ENCODE measurements at places on chromosomes 11 and 22. TPM values are rescaled to one million over a fixed set of nuclear protein-coding genes. Genes with fewer than 3 reads are reported as not detected.

MYEOV gene
- total RNA-seq, result not detected

DNA sequence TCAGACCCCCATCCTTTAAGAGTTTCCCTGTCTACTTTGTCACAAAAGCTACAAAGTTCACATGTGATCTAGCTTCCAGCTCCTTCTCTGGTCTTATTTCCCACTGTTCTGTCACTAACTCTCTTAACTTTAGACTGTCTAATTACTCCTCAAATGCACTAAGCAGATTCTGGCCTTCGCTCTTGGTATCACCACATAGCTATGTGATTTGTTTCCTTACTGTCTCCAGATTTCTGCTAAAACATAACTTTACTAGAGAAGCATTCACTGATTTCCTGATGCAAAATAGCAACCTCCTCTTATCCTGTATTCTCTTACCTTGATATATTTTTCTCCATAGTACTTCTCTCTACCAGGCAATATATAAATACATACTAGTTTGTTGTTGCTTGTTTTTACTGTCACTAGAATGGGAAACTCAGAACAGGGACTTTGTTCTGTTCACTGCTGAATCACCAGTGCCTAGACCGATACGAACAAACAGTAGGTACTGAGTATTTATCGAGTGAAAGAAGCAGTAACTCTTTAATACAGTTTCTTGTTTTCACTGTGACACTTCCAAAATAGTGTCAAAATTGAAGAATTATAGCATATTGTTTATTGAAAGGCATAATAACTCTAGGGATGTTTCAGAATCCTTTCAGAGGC, 205.6 kb downstream of the DDX10 start:
- no peaks in the 10 kb centered on the region for H3K36me3 ChIP-seq
- no peak for DNase-seq
- H3K27ac ChIP-seq, result peak overlapping the region; percentile 50
- no peaks in the 10 kb centered on the region for H3K4me1 ChIP-seq

DNA sequence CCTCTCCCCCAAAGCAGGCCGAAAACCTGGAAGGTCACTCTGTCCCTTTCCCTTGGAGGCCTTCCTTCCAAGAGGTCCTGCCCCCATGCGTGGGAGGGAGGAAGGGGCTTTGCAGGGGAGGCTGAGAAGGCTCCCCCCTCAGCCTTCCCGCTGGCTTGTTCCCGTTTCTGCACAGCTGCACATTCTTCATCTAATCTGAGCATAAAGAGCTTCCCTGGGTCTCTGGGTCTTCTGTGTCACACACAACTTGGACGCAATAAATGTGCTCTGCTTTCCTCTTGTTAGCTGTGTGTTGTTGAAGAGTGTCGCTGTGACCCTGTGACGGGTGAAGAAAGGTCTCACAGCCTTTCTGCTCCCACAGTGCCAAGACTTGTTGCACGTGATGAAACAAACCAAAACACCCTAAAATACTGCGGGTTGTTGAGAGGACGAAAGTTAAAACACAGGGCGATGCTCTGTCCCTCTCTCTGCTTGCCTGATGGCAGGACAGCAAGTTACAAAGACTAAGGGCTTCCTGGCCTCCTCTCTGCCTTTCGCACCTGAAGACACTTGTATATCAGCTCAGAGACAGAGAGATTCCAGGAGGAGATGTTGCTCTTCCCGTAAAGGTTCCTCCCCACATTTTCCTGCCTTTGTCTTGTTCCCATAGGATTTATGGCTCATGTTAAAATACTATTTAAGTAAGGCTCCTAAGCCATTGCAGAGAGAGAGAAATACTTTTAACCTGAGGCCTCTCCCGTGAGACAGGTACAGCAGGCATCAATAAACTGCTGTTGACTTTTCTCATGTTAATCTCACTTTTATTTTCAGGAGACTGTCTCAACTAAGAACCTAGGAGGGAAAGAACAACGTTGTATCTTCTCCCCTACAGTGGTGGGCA, 15.4 kb upstream of the IFITM3 start:
- peak overlapping the region; percentile 83 for H3K27ac ChIP-seq
- no peak overlapping the region for H3K4me3 ChIP-seq
- no peaks in the 10 kb centered on the region for H3K27me3 ChIP-seq
- no peaks in the 10 kb centered on the region for H3K36me3 ChIP-seq

GRCh38 chr22:24185001-24185500, 3.8 kb downstream of the SUSD2 start:
- no peaks in the 10 kb centered on the region for H3K4me1 ChIP-seq
- H3K36me3 ChIP-seq, result no peaks in the 10 kb centered on the region
- DNase-seq, result no peak
- no peaks in the 10 kb centered on the region for H3K27me3 ChIP-seq
- H3K4me3 ChIP-seq, result no peak overlapping the region

- H3K27me3 ChIP-seq, result no peaks in the 10 kb centered on the region
- no peaks in the 10 kb centered on the region for H3K4me1 ChIP-seq
- no peak overlapping the region for H3K27ac ChIP-seq
Observed at GRCh38 chr11:58963551-58964104, 24.3 kb downstream of the GLYATL1 start.

- H3K4me1 ChIP-seq, result no peaks in the 10 kb centered on the region
- H3K27me3 ChIP-seq, result no peaks in the 10 kb centered on the region
- H3K27ac ChIP-seq, result peak overlapping the region; percentile 95
- peak; percentile 44 for DNase-seq
- no peaks in the 10 kb centered on the region for H3K36me3 ChIP-seq
Observed at GRCh38 chr22:25402501-25403283, 161.8 kb upstream of the GRK3 start.

Measured in uterus (tissue), 4 donors.